ENCODE measurements at places on chromosomes 2 and 18.

GRCh38 chr2:30191819-30192271 is 39.5 kb upstream of the LBH start:
- no peak for DNase-seq

GRCh38 chr2:224440988-224441387 is 39.1 kb upstream of the FAM124B start:
- no peak for DNase-seq

- no peak for DNase-seq
Observed at GRCh38 chr18:13500869-13501542, 225.4 kb downstream of the FAM210A start.

DNA sequence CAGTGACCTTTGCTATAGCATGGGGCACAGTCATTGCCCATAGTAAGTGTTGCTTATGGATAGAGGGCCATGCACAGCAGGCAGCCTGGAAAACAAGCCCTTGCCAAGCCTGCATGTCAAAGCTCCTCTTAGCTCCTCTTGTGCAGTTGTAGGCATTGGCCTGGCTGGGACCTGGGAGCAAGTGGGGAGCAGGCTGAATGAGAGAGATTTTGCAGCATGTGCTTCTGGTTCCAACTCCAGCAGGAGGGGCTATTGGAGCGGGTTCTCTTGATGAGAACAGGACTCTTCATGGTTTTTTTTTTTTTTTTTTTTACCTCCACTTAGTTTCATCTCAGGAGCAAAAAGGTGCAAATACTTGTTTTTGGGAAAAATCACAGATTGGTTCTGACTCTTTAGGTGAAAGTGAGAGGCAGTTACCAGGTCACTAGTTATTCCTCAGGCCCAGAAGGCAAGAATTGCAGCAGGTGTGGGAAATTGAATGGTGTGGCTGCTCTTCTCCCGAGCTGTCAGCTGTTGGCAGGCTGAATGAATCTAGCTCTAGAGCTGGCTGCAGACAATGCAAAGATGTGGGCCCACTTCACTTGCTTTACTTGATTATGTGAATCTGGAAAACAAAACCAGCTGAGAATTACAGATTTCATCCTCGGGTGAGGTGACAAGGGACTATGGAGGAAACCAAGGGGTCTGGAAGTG is 95.9 kb downstream of the MAP4K4 start:
- DNase-seq, result no peak

DNA sequence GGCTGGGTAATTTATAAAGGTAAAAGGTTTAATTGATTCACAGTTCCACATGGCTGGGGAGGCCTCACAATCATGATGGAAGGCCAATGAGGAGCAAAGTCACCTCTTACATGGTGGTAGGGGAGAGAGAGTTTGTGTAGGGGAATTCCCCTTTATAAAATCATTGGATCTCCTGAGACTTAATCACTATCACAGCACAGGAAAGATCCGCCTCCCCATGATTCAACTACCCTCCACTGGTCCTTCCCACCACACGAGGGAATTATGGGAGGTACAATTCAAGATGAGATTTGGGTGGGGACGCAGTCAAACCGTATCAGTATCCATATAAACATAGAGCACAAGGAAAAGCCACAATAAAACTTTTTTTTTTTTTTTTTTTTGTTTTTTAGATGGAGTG is 172.6 kb upstream of the PIEZO2 start:
- DNase-seq, result no peak
